ENCODE measurements at places on chromosomes 4 and X.

- DNase-seq: no peak
Measured at GRCh38 chr4:8171266-8171665, 12.7 kb upstream of the ABLIM2 start.

DNA sequence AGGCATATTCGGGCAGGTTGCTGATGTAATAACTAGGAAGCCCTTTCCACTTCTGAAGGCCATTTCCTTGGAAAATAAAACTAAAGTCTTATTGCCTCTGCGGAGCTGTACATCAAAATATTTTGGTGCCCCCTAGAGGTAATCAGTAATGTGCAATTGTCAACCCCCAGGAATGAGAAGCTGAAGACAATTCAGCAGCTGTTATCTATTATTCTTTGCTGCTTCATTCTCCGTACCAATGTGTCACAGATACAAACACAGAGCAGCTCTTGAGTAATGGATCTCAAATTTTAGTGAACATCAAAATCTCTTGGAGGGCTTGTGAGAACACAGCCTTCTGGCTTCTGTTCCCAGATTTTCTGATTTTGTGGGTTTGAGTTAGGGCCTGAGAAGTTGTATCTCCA is 3.5 kb upstream of the SLIT2 start:
- peak; percentile 71 for DNase-seq

DNA sequence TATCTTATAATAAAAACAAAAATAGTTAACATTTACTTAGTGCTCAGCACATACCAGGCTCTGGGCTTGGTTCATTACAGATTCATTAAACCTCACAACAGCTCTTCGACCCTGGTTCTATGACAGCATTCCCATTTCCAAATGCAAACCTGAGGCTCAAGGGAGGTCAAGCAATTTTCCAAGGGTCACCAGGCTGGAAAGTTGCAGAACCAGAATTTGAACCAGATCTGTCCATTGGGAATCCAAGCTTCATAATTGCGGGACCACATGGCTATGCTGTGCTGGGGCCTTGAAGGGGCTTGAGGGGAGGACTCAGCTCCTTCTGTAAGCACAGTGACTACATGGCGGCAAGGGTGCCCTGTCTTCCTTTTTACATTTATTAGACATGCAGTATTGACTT is 197.3 kb upstream of the LNX1 start:
- no peak for DNase-seq

DNA sequence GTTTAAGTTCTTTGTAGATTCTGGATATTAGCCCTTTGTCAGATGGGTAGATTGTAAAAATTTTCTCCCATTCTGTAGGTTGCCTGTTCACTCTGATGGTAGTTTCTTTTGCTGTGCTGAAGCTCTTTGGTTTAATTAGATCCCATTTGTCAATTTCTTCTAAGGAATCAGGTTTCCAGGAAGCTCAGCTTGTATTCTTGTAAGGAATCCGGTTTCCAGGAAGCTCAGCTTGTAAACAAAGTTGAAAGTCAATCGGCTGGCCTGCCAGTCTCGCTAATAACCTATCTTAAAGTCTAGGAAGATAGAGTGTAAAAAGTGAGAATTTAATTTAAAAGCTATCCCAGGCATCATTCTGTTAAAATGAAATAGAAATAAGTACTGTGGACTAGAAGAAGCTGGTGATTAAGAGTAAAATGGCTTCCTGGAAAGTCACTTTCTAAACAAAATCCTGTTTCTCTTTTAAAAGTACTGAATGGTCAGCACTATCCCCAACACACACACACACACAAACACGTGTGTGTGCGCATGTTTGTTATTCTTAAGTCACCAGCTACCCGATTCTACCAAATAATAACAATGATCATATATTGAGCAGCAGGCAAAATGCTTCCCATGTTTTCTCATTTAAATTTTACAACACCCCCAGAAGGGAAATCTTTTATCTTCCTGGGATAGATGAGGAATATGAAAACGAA is 171.7 kb downstream of the PAPSS1 start:
- peak; percentile 2 for DNase-seq

DNA sequence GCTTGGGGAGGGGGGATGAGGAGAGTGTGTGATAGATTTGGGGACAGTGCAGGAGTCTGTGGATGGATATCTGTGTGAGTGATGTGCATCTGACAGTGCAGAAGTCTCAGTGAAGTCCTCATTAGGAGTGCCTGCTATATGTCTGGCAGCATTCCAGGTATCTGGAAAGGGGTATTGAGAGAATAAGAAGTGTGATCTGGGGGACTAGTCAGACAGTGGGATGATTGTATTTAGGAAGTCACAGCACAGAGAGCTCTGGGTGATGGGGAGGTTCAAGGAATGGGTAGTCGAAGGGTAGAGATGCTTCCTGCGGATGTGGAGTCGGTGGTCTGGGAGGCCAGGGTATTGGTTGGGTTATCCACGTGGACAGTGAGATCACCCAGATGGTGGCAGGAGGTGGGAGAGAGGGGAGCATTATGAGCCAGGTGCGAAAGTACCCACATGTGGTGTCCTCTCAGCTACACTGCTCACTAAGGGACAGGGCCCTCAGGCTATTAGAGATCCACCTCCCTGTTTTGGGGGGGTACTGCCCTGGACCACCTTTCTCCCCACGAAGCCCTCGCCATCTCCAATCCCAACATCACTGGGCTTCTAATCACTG is 9.8 kb downstream of the MAGED2 start:
- no peak for DNase-seq

- no peak for DNase-seq
Measured at GRCh38 chr4:8756816-8757215, 114.8 kb downstream of the HMX1 start.

DNA sequence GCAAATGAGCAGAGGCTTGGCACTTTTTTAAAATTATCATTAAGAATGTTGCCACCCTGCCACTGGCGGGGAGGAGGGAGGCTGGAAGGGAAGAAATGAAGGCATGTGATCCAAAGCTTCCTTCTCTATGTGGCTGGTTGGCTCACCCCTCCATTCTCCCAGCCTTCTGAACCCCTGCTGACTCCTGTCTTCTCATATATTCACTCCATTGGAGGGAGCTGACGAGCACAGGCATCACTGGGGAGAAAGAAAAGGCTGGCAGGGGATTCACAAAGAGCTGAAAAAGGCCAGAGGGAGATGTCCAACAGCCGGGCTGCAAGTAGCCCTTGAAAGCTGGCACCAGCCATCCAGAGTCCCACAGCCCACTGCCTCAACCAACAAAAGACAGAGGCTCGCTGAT is 495.6 kb downstream of the BCOR start:
- peak; percentile 20 for DNase-seq

- no peak for DNase-seq
Measured at GRCh38 chr4:1684506-1685234, 557 bp upstream of the FAM53A start.

DNA sequence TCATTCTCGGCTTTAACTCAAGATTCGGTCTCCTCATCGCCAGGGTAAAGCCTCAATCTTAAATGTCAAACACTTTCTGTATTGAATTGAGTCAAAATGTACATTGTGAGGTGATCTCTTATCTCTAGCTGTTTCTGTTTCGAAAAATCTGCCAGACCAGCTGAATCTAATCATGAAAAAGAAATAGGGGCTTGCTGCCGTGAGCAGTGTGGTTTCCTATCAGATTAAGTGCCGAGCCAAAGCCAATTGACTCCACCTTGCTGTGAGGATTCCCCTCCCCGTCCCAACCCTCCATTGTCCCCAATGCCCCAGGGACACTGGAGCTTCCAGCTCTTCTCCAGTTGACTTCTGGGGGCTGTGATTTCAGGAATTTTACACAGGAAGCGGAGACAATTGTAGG is 12.5 kb upstream of the CRLF2 start:
- no peak for DNase-seq

DNA sequence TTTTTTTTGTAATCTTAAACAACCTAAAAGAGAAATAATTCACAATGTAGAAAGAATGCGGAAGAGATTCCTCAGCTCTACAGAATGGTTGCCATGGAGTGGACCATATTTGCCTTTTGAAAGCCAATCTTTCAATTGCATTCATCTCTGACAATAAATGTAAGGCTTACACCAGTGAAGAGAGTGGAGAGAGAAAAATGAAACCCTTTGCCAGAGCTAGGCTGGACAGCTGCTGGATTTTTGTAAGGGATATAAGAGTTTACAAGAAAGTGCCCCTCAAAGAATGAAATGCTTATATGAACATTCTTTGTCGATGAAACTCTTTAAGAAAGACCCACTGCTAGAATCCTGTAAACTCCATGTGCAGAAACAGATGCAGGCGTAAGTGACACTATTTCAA is 66.0 kb upstream of the FAT1 start:
- no peak for DNase-seq

GRCh38 chrX:47148946-47149345 is 3.9 kb downstream of the RBM10 start:
- no peak for DNase-seq

DNA sequence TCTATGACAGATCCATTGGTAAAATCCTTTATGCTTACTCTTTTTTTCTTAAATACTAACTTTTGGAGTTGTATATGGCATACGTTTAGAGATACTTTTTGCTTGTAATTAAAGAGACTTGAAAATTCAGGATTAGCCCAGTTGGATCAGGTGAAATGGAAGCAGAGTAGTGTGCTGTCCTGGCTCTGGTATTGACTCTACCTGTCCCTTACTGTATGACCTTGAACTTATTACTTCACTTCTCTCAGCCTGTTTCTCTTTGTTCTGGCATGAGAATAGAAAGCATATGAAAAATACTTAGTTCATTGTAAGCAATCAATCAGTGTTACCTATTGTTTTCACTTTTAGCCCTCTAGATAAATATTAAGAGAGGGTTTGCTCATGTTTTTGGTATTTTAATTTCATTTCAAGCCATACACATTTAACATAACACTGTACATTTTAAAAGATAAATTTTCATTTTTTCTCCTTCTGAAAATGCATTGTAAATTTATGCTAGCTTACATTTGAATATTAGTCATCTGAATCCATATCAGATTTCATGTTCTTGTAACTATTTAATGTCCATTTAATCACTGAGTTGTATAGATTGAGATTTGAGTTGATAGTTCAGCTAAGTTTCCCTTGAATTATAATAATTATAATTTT is 35.9 kb downstream of the GUCY1B1 start:
- no peak for DNase-seq

DNA sequence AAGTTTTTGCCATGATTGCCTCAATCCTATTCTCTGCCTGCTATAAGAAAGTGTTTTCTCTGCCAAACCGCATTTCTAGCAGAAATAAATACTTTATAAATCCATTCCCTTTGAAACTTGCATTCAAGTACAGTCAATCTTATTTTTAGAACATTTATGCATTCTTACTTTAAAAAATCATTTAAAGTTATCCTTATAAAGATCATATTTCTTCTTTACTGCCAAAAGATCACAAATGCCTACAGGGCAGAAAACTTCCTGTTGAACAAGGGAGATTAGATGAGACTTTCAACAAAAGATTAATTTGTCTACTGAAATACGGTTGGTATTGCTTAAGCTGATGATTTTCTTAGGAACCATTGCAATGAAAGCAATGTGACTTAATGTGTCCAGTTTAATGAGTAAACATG is 207.2 kb upstream of the SLIT2 start:
- no peak for DNase-seq

All from NCI-H69 (cell line).